ENCODE measurements at places on chromosomes 13 and 19.
A peak's percentile ranks its signal among the peaks of the same experiment; 100 is the strongest.

- DNase-seq = no peak
Measured at GRCh38 chr13:86974251-86974994, 696.7 kb upstream of the SLITRK5 start.

GRCh38 chr13:44385401-44385800, 11.8 kb downstream of the SERP2 start:
- no peak for DNase-seq

DNA sequence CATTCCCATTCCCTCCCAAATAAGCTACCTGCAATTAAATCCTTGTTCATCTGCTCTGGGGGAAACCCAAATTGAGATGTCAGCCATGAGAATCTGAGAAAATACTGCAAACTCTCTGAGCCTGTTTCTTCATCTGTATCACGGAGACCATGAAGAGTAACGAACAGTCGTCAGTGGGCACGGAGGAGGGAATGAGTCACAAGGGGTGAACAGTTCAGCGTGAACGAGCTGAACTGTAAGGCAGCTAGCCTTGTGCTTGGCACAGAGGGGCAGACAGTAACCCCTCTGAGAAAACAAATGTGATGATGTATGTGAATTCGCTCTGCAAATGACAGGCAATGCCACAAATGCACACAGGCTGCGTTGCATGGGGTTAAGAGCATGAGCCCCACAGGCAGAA, 288.7 kb downstream of the FOXO1 start:
- DNase-seq = no peak

DNA sequence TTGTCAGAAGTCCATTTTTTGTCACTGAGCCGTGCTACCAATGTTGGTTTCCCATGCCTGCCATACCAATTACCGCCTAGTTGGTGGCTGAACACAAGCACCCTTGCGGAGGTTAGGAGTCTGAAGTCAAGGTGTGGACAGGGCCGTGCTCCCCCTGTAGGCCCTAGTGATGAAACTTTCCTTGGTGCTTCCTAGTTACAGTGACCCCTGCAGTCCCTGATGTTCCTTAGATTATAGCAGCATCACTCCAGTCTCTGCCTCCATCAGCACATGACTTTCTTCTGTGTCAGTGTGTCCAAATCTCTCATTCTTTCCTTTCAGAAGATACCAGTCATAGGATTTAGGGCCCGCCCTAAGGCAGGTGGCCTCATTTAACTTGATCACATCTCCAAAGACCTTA, 99.0 kb downstream of the MYO16 start:
- DNase-seq = no peak

GRCh38 chr19:7927605-7928333, 1.8 kb upstream of the CTXN1 start:
- DNase-seq = peak; percentile 37

DNA sequence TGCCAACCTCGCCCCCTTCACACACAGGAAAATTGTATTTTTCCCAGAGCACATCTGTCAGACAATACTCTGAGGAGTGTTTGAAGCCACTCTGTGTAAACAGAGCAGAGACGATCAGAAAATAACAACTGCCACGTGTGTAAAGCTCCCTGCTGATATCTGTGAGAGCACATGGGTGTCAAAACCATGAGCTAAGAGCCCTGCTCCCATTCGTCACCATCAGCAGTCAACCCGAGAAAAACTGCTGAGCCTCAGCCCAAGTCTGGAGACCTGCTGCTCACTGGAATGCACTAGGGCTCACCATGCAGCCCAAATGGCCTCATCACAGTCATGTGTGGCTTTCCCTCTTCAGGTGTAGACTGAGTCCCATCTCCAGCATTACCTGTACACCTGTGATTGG, 304.1 kb downstream of the FGF14 start:
- DNase-seq = no peak

DNA sequence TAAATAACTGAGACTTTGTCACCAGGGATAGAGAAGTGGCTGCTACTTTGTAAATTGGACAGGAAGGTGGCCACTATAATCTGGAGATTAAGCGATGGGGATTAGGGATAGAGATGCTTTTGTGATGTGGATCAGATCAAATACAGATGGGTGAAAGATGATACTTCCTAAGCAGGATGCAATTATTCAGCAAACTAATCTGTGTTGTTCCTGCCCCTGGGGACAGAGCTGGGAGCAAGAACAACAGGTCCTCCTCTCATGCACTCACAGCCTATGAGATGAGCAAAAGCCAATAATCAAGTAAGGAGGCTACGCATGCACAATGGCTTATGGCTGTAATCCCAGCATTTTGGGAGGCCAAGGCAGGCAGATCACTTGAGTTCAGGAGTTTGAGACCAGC, 4.6 kb downstream of the RGL3 start:
- no peak for DNase-seq

DNA sequence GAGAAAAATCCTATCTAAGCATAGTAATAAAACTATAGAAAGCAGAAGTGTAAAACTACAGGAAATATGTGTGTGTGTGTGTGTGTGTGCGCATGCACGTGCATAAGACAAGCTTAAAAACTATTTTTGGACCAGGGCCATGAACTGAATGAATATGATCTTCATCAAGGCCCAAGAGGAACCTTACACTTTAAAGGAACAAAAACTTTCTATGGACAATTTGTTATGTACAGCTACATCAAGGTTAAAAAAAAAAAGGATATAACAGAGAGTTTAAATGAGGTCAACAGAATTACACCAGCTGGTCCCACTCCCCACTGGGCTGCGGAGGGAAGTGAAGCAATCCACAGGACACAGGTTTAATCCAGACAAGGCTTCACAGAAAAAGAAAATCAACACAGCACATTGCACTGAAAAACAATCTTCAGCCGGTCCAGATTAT, 151.1 kb downstream of the LHFPL6 start:
- peak; percentile 74 for DNase-seq

- peak; percentile 61 for DNase-seq
Measured at GRCh38 chr13:43611281-43612273, 175.2 kb downstream of the ENOX1 start.

DNA sequence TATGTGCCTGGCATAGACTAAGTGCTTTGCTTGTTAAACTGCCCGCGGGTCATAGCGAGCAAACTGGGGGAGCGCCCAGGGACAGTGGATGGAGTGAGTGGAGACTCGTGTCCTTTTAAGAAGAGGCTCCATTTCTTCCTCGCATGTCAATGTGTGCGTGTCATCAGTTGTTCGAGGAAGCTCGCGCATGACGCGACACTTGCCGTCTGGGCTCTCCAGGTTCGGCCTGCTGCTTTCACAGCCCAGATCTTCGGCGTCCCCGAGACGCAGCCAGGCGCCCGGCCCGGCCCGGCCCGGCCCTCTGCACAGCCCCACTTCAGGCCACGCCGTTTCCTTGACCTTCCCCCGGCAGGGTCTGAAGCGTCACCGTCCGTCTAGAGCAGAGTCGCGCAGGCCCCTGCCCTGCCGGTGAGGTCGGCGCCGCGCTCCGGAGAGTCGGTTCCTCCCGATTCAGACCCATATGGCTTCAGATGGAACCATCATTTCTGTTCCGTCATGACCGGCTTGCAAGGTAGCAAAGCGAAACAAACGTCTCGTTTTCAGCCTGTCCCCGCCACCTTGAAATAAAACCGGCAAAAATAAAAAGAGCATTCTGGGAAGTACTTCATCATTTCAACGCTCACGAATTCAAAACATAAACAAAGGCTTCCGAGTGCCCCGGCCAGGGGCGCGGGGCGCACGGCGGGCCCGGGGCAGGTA, 599 bp upstream of the ARHGEF7 start:
- DNase-seq = peak; percentile 74

DNA sequence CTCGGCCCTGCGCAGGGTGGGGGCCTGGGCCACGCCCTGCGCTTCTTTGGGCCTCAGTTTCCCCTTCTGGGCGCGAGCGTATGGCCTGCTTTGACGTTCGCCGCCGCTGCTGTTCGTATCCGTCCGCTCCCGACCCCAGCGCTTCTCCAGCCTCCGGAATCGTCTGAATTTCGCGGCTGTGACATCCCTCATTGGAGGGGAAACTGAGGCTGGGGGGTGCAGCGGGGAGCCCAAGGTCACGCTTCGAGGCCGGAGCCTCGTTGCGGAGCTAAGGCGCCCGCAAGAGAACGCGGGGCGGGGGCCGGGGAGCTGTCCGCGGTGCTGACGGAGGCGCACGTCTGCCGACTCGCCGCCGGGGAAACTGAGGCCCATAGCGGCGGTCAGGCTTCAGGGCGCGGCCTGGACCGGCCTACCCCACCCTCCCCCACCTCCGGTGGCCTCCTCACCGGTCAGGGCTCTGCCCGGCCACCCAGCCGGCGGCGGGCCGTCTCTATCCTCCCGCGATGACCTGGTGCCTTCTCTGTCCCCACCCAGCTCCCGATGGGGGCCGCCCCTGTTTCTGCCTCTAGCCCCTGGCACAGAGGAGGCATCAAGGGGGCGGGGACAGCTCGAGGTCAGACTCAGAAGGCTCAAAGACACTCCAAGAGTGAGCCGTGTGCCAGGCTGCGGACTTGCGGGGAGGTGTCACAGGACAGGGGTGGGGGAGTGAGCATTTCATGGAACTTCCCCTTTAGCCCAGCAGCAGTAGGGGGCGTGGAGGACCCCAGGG, 3.0 kb upstream of the APC2 start:
- DNase-seq = no peak

- no peak for DNase-seq
Measured at GRCh38 chr13:90352763-90353162, 994.7 kb upstream of the MIR17HG start.

GRCh38 chr13:39888865-39889810, 233.7 kb downstream of the COG6 start:
- DNase-seq = no peak

GRCh38 chr19:46002678-46003275, 7.5 kb downstream of the CCDC61 start:
- no peak for DNase-seq

DNA sequence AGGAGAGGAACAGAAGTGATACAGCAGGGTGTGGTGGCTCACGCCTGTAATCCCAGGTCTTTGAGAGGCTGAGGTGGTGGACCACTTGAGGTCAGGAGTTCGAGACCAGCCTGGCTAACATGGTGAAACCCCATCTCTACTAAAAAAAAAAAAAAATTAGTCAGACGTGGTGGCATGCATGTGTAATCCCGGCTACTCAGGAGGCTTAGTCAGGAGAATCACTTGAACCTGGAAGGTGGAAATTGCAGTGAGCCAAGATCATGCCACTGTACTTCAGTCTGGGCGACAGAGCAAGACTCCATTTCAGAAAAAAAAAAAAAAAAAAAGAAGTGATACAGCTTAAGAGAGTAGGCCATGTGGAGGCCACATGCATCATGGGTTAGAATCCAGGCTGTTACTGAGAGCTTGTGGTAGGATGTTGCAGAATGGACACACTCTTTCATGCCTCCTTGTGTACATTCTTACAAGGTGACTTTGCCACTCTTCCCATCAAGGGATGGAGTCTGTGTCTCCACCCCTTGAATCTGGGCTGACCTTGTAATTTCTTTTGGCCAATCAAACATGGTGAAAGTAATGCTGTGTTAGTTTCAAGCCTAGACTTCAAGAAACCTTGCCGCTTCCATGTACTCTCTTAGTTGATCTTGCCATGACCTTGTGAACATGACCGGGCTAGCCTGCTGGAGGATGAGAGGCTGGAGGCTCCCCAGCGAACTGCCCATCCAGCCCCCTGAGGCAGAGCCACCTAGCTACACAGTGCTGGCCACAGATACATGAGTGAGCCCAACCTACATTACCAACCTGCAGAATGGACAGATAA, 12.3 kb downstream of the FAM187B start:
- no peak for DNase-seq

GRCh38 chr13:108827646-108828045, 198.2 kb downstream of the MYO16 start:
- DNase-seq = no peak

DNA sequence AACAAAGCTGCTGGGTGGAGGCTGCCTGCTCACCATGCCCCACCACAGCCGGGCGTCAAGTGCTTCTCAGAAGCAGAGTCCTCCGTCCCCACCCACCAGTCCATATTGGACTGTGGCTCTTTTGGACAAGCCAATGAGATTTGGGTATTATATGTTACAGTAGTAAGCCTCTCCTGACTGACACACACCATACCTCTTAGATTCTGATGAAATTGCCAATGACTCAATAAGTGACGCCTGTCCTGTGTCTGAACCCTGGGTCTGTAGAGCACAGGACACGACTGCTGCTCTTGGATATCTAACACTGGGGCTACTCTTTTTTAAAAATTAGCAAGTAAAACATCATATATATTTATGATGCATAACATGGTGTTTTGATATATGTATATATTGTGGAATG, 44.8 kb upstream of the UBAC2 start:
- DNase-seq = no peak

GRCh38 chr19:1260749-1261537, 8.2 kb upstream of the CIRBP start:
- peak; percentile 98 for DNase-seq

GRCh38 chr19:17767559-17767958, 16.3 kb downstream of the FCHO1 start:
- DNase-seq = no peak

- DNase-seq = no peak
Measured at GRCh38 chr13:97938706-97939475, 14.6 kb upstream of the IPO5 start.

DNA sequence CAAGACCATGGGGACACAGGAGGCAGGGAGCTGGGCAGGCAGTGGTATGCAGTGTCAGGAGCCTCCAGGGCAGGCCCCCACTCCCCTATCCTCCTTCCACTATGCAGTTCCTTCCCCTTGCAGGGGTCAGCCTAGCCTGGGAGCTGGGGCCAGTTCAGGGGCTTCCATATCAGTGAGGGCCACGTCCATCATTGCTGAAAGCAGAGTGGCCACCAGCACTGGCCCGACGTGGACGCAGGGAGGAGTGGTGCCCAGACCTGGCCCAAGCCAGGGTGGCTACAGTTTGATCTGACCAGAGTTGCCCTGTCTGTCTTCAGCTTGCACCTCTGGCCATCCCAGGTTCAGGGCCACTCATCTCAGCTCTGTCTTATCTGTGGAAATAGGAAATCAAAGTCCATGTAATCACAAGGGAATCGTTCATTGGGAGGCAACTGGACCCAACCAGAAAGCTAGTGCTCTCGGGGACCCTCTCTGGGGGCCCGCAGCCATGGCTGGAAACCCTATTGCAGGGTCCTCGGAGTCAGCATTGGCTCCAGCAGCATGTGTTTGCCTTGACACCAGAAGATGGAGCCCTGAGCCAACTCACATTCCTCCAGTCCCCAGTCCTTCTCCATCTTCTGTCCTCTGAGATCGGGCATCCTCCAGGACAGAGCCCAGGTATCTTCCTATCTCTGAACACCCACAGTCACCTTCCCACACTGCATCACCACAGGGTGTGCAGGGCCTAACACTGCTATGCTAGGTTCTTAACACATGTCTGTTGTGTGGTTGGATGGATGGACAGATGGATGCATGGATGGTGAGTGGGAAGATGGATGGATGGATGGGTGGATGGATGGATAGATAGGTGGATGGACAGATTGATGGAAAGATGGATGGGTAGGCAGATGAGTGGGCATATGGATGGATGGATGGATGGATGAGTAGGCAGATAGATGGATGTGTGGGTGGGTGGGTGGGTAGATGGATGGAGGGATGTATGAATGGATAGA, 75.7 kb upstream of the KCTD15 start:
- no peak for DNase-seq
